ENCODE measurements at places on chromosomes 13 and 19.

DNA sequence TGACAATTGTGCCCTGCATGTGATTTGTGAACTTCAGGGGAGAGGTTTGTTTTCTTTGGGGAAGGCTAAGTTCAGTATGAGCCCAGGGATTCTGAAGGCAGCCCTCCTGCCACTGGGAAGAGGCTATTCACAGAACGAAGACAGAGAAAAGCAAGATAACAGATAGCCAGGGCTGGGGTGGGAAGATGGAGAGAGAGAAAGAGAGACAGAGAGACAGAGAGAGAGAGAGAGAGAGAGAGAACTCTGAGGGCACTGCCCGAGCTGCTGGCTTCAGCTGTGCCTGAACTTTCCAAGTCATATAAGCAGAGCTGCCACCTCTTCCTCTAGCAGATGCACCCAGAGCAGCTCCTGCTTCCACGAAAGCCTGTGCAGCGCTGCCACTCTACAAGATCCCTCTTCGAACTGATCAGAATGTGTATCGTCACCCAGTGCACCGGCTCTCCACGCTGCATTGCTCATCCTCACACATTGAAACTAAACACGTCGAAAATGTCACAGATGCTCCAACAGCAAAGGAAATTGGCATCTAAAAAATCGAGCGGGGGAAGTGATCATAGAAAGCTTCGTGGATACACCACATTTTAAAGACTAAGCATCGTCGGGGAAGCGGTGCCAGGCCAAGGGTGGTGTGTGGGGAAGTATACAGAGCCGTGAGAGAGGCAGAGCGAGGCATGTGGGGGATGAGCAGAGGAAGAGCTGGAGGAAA, 81.8 kb upstream of the SIAH3 start:
- DNase-seq = no peak

DNA sequence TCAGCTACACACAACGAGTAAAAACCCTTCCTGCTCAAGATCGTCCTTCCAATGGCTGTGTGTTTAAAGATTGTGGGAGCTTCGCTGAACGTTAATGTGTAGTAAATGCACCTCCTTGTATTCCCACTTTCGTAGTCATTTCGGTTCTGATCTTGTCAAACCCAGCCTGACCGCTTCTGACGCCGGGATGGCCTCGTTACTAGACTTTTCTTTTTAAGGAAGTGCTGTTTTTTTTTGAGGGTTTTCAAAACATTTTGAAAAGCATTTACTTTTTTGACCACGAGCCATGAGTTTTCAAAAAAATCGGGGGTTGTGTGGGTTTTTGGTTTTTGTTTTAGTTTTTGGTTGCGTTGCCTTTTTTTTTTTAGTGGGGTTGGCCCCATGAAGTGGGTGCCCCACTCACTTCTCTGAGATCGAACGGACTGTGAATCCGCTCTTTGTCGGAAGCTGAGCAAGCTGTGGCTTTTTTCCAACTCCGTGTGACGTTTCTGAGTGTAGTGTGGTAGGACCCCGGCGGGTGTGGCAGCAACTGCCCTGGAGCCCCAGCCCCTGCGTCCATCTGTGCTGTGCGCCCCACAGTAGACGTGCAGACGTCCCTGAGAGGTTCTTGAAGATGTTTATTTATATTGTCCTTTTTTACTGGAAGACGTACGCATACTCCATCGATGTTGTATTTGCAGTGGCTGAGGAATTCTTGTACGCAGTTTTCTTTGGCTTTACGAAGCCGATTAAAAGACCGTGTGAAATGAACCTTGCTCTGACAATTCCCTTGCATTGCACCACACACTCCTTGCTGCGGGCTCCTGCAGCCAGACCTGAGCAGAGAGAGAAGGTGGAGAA, 2.7 kb upstream of the FAM174C start:
- DNase-seq = no peak

GRCh38 chr13:36839281-36839680, 20.3 kb downstream of the RFXAP start:
- DNase-seq = no peak

- DNase-seq = no peak
These were observed 1.5 kb upstream of the HCN2 start for GRCh38 chr19:588093-588740.

DNA sequence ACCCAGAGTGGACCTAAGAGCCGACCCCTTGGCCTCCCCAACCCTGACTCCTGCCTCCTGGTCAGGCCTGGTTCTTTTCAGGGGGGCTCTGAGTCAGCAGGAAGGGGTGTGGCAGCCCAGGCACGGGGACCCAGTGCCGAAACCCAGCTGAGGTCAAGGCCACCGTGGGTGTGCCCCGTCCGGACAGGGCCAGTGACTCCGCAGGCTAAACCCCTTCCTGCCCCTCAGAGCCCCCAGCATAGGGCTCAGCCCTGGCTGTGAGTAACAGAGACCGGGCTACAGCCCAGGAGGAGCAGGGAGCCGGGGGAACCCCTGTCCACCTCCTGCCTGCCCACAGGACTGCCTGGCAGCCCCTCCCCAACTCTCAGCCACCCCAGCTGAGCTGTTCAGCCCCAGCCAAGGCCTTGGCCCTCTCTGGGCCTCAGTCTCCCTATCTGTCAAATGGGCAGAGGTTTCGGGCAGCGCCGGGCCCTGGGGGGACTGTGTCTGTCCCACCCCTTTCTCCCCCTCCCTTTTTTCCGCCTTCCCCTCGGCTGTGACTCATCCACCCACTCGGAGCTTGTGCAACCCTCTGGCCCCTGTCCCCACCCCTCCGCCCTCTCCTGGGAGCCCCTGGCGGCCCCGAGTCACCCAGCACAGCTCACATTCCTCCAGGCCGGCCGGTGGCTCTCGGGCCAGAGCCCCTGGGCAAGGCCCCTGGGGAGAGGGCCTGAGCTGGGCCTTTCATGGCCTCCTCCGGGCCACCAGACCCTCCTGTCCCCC, 8.6 kb downstream of the ZBTB7A start:
- DNase-seq = no peak

- no peak for DNase-seq
These were observed 20.3 kb upstream of the CACNA1A start for GRCh38 chr19:13526552-13526951.

DNA sequence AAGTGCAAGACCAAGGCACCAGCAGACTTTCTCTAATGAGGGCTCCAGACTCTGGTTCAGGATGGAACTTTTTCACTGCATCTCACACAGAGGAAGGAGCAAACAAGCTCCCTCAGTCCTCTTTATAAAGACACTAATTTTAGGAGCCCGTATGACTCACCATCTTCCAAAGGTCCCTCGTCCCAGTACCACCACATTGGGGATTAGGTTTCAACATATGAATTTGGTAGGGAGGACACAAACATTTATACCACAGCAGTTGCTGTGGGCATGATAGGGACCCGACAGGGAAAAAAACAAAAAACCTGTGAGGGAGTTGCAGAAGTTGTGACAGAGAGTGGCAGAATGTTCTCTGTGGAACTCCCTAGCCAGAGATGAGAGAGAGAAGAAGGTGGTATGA, 6.5 kb upstream of the CNMD start:
- no peak for DNase-seq

DNA sequence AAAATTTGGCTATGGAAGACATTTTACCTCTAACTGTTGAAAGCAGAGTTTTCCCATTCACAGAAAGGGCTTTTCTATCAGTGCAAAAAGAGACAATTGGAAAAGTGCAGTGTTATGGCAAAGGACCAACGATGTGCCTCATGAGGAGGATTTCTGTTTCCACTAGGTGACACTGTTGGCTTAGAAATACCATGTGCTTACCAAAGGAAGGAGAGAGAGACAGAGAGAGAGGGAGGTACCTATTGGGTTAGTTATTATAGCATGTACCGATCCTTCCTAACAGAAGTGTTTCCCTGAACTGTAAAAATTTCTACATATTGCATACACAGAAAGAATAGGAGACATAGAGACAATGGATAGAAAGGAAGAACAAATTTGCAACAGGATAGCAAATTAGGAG, 23.9 kb upstream of the PSG4 start:
- DNase-seq = no peak

- no peak for DNase-seq
These were observed 815.6 kb downstream of the EFNB2 start for GRCh38 chr13:105719859-105720258.

DNA sequence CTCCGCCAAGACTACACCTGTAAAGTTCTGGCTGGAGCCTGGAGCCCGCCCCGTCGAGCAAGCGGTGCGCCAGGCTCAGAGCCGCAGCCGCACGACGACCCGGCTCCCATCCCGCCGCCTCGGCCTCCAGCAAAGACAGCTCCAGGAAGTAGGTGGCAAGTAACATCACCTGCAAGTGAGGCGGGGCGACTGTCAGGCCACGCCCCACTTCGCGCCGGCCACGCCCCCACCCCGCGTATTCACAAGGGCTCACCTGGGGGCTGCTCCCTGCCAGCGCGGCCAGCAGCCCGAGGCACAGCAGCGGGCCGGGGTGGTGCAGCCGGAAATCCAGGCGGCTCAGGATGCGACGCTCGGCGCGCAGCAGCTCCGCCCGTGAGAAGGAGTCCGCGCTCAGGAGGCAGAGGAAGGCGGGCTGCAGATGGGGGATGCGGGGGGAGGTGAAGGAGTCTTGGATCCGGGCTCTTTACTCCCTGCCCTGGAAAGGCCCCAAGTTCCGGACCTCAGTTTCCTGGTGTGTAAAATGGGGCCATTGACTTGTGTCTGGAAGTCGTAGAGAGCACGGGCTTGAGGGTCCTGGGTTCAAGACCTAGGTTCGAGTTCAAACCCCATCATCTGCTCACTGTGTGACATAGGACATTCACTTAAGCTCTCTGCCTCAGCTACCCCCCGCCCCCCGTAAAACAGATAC, 3.2 kb downstream of the CCNP start:
- DNase-seq = no peak

DNA sequence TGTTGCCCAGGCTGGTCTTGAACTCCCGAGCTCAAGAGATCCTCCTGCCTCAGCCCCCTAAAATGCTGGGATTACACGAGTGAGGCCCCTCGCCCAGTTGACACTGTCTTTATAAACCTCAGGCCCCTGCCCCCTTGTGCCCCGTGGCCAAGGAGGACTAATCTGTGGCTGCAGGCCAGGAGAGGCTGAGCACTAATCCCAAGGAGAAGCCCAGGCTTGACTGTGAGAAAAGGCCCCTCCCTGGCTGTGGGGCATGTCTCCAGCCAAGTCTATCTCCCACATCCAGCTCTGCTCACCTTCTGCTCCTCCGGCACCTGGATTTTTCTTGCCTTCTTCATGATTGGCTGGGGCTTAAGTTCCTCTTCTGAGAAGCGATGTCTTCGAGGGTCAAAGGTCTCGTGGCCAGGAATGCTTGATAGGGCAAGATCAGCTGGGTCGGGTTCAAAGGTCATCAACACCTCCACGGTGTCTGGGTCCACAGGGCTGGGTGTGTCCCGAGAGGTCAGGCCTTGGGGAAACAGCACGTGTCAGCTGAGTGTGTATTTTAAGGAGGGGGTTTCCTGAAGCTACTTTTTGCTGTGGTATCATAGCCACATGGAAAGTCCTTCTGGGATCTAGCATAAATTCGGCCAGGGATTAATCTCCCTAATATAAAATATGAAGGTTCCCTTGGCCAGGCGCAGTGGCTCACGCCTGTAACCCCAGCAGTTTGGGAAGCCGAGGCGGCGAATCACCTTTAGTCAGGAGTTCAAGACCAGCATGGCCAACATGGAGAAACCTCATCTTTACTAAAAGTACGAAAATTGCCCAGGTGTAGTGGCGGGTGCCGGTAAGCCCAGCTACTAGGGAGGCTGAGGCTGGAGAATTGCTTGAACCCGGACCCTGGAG, 3.8 kb downstream of the DBP start:
- DNase-seq = no peak

- no peak for DNase-seq
These were observed 30.6 kb downstream of the DPF1 start for GRCh38 chr19:38193445-38193844.

DNA sequence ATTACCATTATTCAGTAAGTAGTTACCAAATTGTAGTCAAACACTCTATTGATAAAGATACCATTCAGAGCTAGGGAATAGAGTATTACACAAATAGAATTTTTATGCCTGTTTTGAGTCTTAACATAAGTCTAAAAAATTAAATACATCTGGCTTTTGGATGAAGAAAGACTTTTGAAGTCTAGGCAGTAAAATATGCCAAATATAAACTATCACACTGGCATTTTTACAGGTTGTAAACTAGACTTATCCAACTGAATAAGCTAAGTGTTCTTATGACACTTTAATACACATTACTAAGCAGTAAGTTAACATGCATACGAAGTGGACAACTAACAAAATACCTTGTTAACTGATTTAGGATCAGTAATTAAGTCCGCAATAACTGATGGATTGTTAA, 108.9 kb downstream of the MAB21L1 start:
- DNase-seq = no peak

- DNase-seq = no peak
These were observed 99.0 kb downstream of the PCDH20 start for GRCh38 chr13:61316647-61317046.

- no peak for DNase-seq
These were observed 5.2 kb downstream of the DKKL1 start for GRCh38 chr19:49368711-49369358.

- no peak for DNase-seq
These were observed 4.7 kb downstream of the MAB21L1 start for GRCh38 chr13:35471706-35472322.

DNA sequence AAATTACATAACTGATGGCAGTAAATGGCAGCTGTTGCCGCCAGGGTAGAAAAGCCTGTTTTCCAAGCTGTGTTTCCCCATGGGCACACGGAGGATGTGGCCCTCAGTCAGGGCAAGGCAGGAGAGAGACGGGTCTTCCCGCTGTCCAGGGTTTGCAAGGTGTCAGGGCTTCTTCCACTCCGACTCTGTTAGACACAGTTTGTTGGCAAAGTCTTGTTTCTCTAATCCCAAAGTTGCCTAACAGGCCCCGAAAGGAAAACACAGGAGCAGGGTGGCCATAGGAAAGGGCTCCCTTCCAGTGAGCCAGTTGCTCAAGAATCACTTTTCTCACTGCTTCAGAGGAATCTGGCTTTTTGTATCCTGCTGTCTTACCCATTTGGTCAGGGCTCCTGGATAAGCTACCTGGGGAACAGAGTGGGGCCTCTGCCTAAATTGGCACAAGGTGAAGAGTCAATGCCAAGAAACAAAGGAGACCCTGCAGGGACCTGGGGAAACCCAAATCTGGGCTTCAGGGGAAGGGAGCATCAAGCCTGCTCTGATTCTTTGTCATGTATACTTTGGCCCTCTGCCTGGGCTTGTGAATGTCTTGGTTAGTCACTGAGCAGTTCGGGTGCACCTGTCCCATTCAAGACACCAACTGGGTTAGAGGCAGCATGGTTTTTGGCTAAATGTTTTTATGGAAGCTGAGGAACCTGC, 29.0 kb upstream of the CXCL17 start:
- DNase-seq = no peak

GRCh38 chr19:55275851-55276719, 3.8 kb downstream of the HSPBP1 start:
- no peak for DNase-seq

GRCh38 chr19:36401475-36401874, 17.0 kb downstream of the ZFP82 start:
- no peak for DNase-seq

DNA sequence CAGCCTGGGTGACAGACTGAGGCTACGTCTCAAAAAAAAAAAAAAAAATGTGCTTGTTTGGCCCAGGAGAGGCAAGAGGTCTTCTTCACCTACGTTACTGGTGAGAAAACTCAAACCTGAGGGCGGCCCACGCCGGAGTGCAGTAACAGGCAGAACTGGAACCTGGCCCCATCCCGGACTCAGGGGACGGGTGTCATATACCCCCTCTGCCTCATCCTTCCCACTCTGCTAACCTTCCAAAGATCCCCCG, 414 bp upstream of the ADAT3 start:
- DNase-seq = no peak

- peak; percentile 19 for DNase-seq
These were observed 39.6 kb downstream of the SHISA2 start for GRCh38 chr13:26011996-26012821.

- no peak for DNase-seq
These were observed 241.2 kb downstream of the ABCC4 start for GRCh38 chr13:95060014-95060519.

- DNase-seq = no peak
These were observed 84.7 kb upstream of the DOCK9 start for GRCh38 chr13:99062593-99062992.
